ENCODE measurements at places on chromosomes 16 and 17. TPM values are rescaled to one million over a fixed set of nuclear protein-coding genes. Genes with fewer than 3 reads are reported as not detected.

Gene CYB5B
- 84.9 TPM for total RNA-seq

Gene PPL
- total RNA-seq, result 0.68 TPM

Gene MYH3
- total RNA-seq, result 0.30 TPM

Gene RPL23
- 3,022 TPM for total RNA-seq

Gene KRT24
- total RNA-seq, result not detected

Gene IGF2BP1
- 0.12 TPM for total RNA-seq

Gene SLC12A3
- under 0.01 TPM for total RNA-seq
